MM.1S (cell line): ENCODE measurements at places on chromosomes 16 and 17.

DNA sequence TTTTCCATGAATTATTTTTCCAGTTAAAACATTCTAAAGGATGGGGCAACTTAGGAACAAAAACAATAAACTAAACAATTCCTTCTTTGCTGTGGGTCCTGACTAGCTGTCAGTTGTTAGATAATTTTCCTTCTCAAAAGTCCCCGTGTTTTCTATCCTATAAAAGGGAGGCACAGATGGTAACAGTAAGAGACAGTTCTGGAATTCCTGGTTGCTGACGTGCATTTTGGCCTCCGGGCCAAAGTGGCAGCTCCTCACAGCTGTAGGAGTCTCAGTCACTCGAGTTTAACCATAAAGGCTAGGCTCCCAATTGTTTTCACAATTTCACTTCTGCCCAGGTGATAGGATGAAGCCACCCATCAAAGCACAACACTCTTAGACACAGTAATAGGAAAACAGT, 77.0 kb upstream of the ZNF423 start:
- DNase-seq, result no peak

GRCh38 chr16:27717726-27718125, 167.8 kb downstream of the KATNIP start:
- DNase-seq, result no peak

- no peak for DNase-seq
Observed at GRCh38 chr17:82447876-82448275, 2.7 kb downstream of the CYBC1 start.

- DNase-seq, result peak; percentile 33
Observed at GRCh38 chr16:27189335-27189972, 13.9 kb upstream of the KDM8 start.

DNA sequence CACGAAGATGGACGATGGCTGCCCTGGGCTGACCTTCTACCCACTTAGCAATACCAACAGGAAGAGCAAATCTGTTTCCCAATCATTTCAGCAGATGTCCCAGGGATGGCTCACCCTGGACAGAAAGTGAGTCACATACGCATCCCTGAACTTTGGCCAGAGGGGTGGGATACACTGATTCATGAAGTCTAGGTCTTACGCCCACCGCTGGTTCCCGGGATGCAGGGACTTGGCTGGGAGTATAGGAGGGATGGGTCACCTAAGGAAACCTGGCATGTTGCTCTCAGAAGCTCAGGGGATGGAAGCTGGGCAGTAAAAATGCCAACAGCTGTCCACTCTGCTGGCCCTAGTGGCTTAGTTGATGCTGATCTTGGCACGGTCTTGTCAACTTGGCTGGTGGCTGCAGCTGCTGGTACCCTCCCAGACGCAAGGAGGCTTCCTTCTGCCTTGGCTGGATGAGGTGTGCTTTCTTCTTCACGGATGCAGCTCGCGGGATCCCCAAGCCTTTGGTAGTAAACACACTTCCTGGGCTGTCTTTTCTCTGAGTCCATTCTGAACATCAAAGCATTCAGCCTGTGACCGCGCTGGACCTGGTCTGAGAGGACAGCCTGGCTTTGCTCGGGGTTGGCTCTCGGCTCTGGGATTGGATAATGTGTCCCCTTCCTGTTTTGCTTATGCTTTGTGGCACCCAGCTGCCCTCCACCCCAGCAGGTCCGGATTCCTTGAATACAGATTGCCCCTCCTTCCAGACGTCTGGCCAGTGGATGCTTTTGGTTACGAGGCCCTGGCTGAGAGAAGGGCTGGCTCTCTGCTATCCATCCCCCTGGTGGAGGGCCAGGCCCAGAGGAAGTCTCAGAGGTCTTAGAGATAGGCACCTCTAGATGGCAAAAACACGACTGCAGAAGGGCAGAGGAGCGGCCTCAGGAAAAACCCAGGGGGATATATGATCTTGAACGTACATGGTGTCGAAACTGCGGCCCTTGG, 71.5 kb downstream of the RAP1GAP2 start:
- DNase-seq, result no peak

- peak; percentile 85 for DNase-seq
Observed at GRCh38 chr17:4100883-4101756, 41.7 kb downstream of the ZZEF1 start.

DNA sequence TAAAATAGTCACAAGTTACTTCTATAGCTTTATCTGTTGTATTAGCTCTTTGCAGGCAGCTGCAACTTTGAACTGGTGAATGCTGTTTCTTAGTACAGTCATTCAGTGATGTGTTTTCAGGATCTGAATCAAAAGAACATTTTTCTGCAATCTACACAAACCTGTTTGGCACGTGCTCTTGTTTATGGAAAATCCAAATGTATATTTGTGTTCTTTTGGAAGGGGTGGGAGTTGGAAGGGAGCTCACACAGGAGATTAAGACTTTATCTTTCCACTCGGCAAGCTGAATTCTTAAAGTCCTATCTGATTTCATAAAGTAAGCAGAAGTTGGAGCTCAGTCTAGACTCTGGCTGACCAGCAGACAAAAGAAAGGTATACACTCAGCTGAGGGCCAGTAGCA, 300.2 kb downstream of the MAP2K6 start:
- DNase-seq, result no peak

DNA sequence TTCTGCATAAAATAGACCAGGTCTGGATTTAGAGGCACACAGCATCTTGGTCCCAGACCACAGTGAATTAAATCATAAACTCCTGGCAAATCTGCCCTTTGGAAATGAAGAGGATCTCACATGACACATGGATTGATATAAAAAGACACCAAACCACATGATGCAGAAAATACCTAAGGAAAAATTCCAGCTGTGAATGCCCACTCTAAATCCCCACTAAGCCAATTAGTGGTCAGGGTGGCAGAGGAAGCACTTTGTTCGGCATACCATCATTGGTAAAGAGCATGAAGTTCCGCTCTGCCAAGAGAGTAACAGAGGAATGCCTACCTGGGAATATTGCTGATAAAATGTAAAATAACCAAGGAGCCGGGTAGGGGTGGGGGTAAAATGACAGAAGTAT, 32.4 kb upstream of the NOL11 start:
- DNase-seq, result no peak

DNA sequence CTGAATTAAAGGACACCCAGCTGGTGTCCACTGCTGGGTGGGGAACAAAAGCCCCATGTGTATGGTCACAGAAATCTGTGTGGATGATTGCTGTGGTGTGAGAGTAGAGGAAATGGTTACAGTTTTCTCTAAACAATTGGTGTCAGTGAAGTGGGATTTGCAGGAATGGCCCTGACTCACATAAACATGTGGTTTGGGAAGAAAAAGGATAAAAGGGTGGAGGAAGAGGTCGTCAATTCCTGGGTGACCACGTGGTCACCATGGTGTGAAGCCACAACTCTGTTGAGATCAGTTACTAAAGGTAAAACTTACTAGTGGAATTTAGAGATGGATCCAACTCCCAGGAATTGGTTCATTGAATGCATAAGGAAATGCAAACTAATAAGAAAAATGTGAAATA, 3.6 kb upstream of the TUBG2 start:
- no peak for DNase-seq

- no peak for DNase-seq
Observed at GRCh38 chr16:85563515-85564276, 49.4 kb upstream of the GSE1 start.

GRCh38 chr16:75019007-75019406, 20.2 kb downstream of the ZNRF1 start:
- no peak for DNase-seq

DNA sequence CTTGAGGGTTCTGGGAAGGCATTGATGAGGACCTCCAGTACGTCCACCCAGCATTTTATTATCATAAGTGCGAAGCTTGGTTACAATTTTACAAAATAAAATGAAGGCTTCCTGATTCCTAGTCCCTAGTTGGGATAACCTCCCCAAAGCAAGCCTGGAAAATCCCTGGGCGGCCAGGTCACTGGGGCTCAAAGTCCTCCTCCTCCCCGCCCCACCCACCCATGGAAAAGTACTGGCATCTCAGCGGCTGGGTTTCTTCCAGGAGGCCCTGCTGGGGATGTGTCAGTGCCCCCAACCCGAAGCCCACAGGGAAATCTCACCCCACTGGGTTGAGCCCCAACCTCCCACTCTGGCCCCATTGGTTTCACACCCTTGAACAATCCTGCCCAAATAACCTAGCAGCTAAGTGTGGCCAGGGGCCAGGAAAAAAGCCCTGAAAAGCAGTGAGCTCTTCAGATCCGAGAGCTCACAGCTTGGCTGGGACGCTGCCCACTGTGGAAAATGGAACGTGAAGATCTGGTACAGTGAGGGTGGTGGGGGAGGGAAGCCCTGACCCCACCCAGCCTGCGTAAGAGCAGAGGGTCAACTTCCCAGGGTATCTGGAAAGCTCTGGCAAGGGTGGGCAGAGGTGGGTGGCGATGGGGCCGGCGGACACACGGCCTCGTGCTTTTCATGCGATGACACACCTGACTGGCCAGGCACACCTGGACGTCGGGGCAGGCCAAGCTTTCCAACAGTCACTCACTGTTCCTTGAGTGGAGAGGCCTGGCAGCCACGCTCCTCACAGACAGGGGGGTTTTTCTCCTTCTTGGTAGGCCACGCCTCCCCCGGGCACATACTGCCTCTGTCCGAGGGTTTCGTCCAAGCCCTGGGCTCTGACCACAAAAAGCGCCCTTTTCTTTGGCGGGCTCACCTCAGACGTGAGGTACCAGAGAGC, 324.5 kb downstream of the SOX9 start:
- no peak for DNase-seq

DNA sequence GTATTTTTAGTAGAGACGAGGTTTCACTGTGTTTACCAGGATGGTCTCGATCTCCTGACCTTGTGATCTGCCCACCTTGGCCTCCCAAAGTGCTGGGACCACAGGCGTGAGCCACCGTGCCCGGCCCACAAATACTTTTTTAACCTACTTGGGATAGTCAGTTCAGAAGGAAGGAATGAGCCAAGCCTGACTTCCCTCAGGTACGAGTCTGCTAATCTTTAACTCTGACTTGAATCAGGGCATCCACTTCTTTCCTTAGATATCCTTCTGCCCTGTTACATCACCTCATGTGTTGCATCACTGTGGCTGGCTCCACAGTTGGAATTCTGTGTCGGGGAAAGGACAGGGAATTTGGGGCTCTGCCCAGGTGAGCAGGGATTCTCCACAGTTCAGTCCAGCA, 120.8 kb downstream of the MSI2 start:
- no peak for DNase-seq

DNA sequence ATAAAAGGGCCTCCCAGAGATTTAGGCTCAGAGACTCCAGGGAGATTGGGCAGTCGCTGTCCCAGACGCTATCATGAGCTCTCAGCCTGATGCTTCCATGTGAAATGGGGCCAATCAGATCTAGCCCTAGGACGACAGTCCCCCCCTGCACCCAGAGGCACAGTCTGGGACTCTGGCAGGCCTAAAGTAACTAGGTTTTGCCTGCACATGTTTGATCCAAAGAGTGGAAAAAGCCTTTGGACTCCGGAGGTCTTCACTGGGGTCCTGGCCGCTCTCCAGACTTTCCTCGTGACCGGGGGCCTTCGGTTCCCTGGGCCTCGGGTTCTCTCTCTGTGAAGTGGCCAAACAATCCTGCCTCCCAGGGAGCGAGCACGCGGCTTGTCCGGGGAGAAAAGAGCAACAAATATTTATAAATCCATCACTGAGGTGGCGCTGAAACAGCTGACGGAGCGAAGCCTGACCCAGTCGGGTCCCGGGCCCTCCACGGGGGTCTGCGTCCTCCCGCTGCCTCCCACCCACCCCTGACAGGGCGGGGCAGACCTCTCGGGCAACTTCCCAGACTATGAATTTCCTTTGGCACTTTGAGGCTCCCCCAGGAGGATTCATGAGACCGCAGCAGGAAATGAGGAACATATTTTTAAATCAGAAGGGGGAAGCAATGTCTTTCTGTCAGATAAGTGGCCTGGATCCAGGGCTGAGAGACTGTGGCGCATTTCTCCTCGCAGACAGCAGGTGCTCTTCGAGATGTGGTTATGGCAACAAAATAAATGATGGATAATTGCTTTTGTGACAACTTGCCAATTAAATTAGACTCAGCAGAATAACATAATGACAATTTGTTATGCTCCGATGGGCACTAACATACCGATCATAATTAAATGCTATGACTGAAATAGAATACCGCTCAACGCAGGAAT, 38.9 kb downstream of the MRPS23 start:
- DNase-seq, result no peak

GRCh38 chr17:41666708-41667279, 21.9 kb upstream of the EIF1 start:
- peak; percentile 92 for DNase-seq

DNA sequence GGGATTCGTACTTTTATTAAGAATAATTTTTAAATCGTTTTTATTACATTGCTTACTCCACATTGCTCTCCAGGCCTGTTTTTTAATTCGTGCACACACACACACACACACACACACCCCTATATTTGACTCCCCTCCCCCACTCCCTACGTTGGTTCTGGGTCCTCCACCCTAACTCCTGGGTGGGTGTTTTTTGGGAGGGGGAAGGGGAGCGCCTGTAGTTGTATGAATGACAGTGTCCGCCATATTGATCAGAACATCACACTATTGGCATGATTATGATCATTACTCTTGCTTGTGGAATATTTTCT, 1.3 kb downstream of the GNAO1 start:
- no peak for DNase-seq

GRCh38 chr16:11432856-11433395, 87.7 kb downstream of the RMI2 start:
- no peak for DNase-seq

- DNase-seq, result no peak
Observed at GRCh38 chr17:9769036-9769695, 22.2 kb downstream of the DHRS7C start.

- DNase-seq, result no peak
Observed at GRCh38 chr16:75053791-75054555, 55.1 kb downstream of the ZNRF1 start.

DNA sequence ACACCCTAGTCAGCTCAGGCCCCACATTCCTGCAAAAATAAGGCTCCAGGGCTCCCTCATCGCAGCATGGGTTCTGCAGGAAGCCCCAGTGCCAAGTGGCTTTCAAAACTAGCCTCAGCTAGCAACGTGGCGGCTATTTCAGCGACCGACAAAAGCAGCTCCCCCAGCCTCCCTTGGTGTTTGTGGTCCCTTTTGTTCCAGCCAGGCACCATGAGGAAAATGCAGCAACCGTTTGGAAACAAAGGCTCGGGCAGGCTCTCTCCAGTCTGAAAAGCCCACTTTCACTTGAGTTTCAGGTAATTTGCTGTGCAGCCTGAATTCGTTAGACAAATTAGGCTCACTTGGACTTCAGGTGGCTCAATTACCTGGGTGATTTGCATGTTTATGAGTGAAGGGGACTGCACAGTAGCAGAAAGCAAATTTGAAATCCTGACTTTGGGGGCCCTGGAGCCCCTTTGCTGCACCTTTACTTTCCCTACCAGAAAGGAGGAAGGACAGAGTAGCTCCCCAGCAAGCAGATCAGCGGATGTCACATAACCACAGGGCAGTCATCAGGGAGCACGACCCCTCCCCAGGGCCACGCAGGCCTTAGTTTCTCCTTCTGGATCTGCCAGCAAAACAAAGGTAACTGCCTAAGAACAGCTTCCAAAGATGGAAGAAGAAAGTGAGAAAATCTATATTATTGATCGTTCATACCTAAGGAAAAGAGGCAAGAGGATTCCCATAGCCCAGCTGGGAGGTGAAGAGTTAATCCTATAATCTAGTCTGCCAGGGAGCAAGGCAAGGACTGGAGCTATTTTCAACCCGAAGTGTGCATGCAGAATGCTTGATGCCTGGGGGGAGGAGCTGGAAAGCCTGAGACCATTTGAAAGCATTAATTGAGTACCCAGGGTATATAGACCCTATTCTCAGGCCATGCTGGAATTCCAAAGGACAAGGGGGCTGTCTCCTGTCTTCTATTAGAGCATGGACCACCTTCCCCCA, 143.1 kb upstream of the SDK2 start:
- DNase-seq, result no peak

- peak; percentile 36 for DNase-seq
Observed at GRCh38 chr17:39174920-39175694, 9.1 kb upstream of the ARL5C start.

- no peak for DNase-seq
Observed at GRCh38 chr16:592518-593306, 2.8 kb downstream of the RAB40C start.
